ENCODE measurements at places on chromosomes 13 and 19.

- DNase-seq = no peak
Observed at GRCh38 chr13:84566780-84567179, 684.5 kb upstream of the SLITRK1 start.

- DNase-seq = no peak
Observed at GRCh38 chr13:65347420-65348030, 1882.6 kb downstream of the PCDH9 start.

DNA sequence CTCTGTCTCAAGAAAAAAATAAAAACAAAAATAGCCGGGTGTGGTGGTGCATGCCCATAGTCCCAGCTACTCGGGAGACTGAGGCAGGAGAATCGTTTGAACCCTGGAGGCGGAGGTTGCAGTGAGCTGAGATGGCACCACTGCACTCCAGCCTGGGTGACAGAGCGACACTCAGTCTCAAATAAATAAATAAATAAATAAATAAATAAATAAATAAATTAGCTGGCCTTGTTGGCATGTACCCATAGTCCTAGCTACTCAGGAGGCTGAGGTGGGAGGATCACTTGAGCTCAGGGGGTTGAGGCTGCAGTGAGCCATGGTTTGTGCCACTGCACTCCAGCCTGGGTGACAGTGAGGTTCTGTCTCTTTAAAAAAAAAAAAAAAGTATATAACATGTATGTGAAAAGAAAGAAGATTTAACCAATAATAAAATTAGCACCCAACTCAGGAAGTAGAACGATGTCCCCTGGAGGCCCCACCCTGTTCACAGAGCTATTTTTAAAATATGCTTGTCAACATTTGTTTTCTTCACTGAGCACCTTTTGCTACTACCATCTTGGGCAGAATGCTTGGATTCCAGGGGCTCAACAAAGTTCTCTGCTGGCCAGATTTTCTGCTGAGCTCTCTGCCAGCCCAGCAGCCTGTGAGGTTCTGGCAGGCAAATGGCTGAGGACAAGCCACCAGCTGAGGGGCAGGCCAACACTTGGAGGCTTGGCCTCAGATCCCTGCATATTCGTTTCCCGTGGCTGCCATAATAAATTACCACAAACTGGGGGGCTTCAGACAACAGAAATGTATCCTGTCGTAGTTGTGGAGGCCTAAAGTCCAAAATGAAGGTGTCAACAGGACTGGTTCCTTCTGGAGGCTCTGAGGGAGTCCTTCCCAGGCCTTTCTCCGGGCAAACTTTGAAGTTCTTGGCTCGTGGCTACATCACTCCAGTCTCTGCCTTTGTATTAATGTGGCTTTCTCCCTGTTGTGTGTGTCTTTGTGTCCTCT, 5.2 kb downstream of the SLC25A42 start:
- no peak for DNase-seq

DNA sequence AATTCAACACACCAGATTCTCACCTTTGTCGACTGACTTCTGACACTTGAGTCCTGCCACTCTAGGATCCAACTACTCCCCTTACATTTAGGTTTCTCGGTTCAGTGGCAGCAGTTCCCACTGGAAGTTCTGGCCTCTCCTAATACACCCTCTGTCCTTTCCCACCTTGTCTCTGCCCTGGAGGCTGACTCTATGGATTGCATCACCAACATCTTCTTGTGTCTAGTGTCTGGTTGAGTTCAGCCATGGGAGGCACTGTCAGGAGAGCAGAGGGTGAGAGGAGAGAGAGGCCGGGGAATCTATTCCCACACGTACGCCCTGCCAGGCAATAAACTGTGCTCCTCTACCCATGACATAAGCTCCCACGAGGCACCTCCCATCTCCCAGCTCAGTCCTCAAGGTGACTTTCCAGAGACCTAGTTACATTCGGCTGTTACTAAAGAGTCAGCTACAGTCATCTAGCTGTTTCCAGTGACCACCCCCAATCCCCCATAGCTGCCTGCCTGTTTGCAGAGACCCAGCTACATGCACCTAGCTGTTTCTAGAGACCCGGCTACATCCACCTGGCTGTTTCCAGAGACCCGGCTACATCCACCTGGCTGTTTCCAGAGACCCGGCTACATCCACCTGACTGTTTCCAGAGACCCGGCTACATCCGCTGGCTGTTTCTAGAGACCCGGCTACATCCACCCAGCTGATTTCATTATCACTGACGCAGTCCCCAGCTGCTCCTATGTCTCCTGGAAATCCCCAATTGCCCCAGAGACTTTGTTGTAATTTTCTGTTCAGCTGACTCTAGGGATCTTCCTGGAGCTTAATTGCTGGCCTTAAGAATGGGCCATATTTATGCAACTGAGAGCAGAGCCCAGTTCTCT, 8.1 kb upstream of the LILRB4 start:
- DNase-seq = no peak

GRCh38 chr19:2574971-2575630, 99.2 kb downstream of the GADD45B start:
- no peak for DNase-seq

- DNase-seq = no peak
Observed at GRCh38 chr13:75825161-75825560, 189.0 kb downstream of the LMO7 start.

GRCh38 chr19:48715681-48716171, 3.8 kb downstream of the MAMSTR start:
- DNase-seq = no peak

DNA sequence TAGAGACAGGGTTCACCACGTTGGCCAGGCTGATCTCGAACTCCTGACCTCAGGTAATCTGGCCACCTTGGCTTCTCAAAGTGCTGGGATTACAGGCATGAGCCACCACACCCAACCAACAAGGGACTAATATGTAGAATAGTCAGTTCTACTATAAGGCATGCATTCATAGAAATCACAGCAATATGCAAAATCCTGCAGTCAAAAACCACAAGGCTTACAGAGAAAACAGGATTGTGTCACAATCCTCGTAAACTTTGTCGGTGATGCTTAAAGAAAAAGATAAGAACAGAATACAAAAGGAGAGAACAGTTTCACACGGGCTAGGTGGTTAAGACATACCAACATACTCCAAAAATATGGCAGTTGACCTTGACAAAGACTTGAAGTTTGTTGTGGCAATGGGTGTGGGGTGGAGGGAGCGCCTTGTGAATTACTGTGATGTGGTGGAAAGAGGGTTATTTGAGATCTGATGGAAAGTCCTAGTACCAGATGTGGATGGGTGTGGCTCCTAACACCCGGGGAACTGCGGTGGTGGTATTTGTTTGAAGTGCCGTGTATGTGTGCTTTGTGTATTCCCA, 12.4 kb downstream of the NOSIP start:
- DNase-seq = no peak

GRCh38 chr13:73722120-73722519, 412.1 kb downstream of the KLF12 start:
- no peak for DNase-seq

GRCh38 chr19:42440357-42441048, 2.2 kb downstream of the CXCL17 start:
- peak; percentile 68 for DNase-seq

DNA sequence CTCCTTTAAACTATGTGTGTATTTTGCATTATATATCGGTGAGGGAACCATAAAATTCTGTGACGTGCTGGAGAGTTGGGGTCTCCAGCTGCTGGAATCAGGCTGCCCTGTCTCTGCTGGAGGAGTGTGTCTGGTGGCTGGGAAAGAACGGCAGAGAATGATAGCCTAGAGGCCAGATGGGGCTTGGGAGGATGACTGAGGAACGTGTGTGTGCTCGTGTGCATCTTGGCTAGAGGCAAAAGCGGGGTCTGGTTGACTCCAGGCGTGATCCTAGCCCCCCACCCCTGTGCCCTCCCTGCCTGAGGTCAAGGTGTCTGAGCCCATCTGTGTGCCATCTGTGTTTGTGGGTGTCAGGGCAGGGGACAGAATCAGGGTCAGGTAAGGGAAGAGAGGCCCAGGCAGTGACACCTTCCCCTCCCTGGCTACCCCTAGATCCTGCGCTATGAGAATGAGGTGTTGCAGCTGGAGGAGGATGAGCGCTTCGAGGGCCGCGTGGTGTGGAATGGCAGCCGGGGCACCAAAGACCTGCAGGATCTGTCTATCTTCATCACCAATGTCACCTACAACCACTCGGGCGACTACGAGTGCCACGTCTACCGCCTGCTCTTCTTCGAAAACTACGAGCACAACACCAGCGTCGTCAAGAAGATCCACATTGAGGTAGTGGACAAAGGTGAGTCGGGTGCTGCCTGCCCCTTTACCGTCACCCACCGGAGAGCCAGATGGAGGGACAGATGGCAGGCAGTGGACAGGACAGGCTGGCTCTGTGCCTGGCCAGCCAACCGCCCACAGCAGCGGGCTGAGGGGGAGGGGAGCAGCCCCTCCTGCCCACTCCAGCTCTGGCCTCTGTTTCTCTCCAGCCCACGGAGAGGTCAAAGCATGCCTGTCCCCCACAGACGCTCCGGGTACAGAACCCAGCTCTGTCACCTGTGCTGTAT, 3.1 kb downstream of the SCN1B start:
- DNase-seq = no peak

DNA sequence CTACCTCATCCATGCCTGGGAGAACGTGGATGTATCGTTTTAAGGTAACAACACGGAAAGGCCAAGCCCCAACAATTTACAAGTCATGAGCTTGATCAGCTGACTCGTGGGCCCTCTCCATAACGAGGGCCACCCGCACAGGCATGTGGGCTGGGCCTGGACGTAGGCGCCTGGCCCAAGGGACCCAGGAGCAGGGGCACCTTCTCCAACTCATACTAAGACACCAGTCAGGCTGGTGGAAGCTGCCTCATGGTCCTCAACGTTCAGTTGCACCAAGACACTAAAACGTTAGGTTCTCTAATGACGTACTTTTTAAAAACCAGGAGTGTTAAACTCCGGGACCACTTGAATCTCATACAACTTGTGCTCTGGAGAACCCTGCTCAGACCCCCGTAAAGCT, 21.8 kb upstream of the EIF3G start:
- DNase-seq = no peak

- DNase-seq = no peak
Observed at GRCh38 chr19:17235971-17236777, 9.5 kb downstream of the NR2F6 start.

DNA sequence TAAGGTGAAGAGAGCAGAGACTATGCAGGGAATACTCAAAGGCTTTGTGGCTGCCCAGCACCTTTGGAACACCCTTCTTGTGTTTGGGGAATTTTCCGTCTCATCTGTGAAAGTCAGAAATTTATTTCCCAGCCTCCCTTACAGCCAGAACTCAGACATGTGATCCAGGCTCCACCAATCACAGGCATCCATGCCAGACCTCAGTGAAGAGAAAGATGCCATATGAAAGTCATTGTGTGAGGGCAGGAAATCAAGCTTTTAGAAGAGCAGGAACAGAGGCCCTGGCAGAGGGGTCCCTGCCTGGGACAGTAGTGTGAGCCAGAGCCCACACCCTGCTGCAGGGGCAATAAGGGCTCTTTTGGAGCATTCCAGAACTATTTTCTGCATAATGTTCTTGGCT, 12.1 kb downstream of the CCDC70 start:
- no peak for DNase-seq

- DNase-seq = no peak
Observed at GRCh38 chr19:2180114-2180513, 16.4 kb downstream of the DOT1L start.

GRCh38 chr19:8210421-8211101, 1.4 kb downstream of the CERS4 start:
- no peak for DNase-seq

GRCh38 chr13:52405767-52406494, at the start of gene THSD1:
Gene THSD1 (minus strand): TSS chr13:52406172. CDS start chr13:52402600, 3,572 bp downstream.
- peak; percentile 74 for DNase-seq

DNA sequence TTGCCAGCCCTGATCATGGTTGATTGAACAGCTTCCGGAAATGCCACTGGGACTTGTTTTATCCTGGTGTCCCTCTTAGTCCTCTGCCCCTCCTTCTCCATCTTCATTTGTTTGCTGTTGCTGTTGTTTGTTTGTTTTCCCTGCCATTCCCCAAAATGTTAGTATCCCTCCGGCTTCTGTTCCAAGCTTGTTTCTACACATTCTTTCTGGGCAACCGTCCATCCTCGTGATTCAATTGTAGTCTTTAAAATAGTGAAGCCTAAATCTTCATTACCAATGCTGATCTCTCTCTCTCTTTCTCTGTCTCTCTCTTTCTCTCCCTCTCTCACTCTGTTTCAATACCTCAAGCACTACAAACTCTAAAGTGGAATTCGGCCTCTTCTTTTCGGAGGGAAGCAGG, 649.3 kb upstream of the ARGLU1 start:
- DNase-seq = no peak

GRCh38 chr19:38412961-38413360, 10.1 kb downstream of the FAM98C start:
- no peak for DNase-seq

GRCh38 chr19:42334697-42335373, 9.4 kb downstream of the MEGF8 start:
- DNase-seq = no peak

- DNase-seq = peak; percentile 84
Observed at GRCh38 chr19:48738557-48739403, 1.6 kb downstream of the RASIP1 start.
